ENCODE measurements at places on chromosomes 3 and 15. TPM values are rescaled to one million over a fixed set of nuclear protein-coding genes. Genes with fewer than 3 reads are reported as not detected.

DNA sequence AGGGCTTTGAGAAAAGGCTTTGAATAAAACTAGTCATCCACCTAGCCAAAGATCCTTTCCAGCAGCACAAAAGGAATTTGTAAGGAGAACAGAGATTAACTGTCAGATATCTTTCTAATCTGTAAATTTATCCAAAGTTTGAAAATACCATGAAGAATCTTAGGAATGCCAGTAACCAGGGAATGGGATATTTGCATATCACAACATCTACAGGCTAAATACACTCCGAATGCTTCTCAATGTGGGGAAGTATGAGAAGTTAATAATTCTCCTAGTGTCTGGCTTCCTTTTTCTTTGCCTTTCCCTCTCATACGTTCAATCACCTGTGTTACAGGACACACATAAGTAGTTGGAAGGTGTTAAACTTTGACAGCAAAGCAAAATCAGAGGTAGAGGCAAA, 7.8 kb downstream of the ANAPC13 start:
- DNase-seq: no peak

- no peak for DNase-seq
Measured at GRCh38 chr3:20637729-20638128, 451.7 kb upstream of the SGO1 start.

- no peak for DNase-seq
Measured at GRCh38 chr3:197496746-197497125, 59.0 kb downstream of the BDH1 start.

ABI3BP gene
- polyA plus RNA-seq: 16.3 TPM

- DNase-seq: no peak
Measured at GRCh38 chr3:189460511-189460910, 170.7 kb upstream of the TP63 start.
